ENCODE measurements at places on chromosomes 1 and 21.

DNA sequence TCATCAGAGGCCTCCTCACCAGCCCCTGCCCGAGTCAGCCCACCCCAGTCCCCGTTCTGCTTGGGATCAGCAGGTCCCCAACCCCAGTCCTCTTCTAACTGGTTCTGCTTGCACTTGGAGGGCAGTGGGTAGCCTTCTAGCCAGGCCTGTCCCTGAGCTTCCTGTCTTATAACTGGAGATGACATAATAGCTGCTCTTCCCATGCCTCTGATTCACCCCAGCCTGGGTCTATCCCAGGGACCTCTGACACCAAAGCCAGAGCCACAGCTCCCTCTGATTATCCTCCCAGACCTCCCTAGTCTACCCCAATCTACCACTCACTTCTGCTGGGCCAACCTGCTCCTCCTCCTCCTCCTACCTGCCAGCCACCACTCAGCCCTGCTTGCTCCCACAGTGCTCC lies 31.4 kb downstream of the IQGAP3 start:
- no peak for DNase-seq

GRCh38 chr1:80926531-80926930 lies 874.2 kb upstream of the ADGRL2 start:
- peak; percentile 16 for DNase-seq

GRCh38 chr1:58924821-58925220 lies 141.0 kb upstream of the JUN start:
- DNase-seq, result no peak

GRCh38 chr21:17488620-17489019 lies 24.2 kb upstream of the CXADR start:
- DNase-seq, result no peak

GRCh38 chr1:199778324-199778955 lies 249.1 kb upstream of the NR5A2 start:
- DNase-seq, result no peak

GRCh38 chr1:32201011-32201855 lies 838 bp downstream of the CCDC28B start:
- peak; percentile 60 for DNase-seq

DNA sequence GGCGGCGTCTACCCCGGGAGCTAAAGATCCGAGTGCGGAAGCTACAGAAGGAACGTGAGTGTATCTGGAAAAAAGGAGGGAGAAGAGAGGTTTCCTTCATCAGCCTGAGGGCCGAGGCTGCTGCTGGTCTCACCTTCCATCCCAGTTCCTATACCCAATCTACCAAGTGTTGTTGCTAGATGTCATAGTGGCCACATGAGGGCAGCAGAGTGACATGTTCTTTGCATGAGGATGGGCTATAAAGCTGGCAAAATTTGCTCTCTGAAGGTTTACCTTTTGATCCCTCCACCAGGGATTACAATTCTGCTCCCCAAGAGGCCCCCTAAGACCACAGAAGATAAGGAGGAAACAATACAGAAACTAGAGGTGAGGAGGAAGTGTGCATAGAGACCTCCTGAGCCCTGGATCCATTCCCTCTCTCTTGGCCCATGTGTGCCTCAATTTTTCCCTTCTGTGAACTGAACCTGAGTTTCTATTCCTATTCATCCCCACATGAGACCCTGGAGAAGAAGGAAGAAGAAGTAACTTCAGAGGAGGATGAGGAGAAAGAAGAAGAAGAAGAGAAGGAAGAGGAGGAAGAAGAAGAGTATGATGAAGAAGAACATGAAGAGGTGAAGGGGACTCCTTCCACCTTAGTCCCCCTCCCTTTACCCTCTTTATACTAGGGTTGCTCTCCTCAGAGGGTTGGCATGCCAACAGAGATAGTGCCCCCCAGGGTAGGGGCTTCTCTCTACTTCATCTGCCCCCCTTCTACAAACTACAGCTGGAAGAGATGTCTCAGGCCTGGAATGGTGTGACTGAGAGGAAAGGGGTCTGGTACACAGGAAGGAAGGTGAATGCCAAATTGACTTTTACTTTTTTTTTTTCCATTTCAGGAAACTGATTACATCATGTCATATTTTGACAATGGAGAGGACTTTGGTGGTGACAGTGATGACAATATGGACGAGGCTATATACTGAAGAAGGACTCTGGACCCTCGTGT lies 13.3 kb downstream of the POLR3GL start:
- peak; percentile 92 for DNase-seq

- peak; percentile 79 for DNase-seq
Observed at GRCh38 chr1:47725992-47726855, 271.0 kb downstream of the TRABD2B start.

DNA sequence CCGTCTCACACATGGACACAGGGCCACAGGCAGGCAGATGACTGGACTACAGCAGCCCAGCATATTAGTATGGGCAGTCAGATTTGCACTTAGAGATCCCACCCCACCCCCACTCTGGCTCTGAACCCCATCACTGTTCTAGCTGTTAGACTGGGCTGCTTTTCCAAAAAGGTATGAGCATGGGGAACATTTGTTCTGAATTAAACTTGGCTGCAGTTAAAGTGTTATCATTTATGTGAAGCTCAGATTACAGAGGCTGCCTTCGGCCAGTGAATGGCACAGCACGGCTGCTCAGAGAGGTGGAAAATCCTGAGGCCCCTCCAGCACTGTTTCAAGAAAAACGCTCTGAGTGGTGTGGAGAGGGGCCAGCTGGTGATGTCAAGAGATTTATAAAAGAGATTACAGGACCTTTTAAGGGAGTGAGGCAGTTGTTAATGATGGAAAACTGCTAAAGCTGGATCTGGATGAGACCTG lies 6.9 kb upstream of the NOS1AP start:
- DNase-seq, result peak; percentile 23

- DNase-seq, result no peak
Observed at GRCh38 chr1:228002792-228003191, 4.0 kb upstream of the WNT3A start.

DNA sequence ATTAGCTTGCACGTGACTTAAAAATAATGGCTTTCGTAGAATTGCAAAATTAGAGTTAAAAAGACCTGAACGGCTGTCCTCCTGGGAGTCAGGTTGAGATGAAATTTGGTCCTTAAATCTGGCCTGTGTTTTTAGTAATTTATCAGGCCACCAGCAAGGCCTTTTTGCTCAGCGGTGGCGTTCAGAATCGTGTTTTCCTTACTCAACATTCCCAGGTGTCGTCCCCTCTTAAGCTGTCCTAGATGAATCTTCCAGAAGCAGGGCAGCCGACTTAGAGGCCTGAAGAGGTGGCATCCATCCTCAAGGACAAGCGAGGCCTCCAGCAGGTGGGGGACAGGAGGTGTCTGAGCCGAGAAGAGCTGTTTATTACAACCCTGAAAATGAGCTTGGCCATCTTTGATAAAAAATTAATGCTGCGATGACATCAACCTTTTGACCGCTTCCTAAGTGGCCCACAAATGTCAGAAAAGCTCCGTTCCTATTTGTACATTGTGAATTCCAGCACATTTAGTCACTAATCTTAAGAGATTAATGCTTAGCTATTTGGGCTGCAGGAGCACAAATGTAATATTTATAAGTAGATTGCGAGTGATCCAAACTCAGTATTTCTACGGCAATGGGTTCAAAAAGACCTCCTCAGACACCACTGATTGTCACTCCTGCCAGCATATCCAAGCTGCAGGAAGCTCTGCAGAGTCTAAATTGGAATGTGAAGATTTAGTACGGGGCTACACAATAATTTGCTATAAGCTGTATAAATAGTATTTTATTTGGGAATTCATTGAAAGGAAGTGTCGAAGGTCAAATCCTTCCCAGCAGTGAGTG lies 344.1 kb upstream of the VAMP3 start:
- DNase-seq, result no peak

DNA sequence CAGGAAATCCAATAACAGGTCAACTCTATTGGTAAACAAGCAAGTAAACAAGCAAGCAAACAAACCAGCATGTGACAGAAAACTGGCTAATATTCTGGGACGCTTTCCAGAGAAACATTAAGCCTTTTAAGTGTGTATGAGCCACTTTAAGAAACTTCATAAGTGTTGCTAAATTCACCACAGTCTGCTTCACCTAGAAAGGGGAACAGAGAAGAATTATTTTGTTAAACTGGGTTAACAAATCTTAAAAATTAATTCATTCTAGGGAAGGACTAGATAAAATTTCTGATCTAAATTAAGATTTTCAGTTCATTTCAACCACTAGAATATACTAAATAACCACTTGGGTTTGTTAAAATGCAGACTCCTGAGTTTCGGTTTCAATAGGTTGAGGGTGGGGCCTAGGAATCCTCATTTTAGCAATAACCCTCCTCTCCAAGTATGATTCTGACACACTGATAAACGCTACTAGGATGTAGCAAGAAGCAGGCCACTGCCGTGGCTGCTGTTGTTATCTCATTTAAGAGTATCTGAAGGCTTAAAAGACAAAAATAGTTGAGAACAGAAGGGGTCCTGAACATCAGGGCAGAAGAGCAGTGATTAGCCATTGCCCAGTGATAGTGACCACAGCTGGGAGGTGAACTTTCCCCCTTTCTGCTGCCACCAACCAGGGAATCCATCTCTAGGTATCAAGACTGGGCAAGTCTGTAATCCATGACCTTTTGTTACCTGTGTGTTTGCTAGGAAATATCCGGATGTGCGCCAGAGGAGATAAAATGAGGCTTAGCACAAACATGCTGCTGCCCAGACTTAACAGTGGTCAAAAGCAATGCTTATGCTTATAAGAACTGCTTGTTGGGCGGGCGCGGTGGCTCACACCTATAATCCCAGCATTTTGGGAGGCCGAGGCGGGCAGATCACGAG lies 11.2 kb downstream of the CREG1 start:
- DNase-seq, result no peak

- DNase-seq, result no peak
Observed at GRCh38 chr1:47184090-47184821, 5.6 kb downstream of the PDZK1IP1 start.

DNA sequence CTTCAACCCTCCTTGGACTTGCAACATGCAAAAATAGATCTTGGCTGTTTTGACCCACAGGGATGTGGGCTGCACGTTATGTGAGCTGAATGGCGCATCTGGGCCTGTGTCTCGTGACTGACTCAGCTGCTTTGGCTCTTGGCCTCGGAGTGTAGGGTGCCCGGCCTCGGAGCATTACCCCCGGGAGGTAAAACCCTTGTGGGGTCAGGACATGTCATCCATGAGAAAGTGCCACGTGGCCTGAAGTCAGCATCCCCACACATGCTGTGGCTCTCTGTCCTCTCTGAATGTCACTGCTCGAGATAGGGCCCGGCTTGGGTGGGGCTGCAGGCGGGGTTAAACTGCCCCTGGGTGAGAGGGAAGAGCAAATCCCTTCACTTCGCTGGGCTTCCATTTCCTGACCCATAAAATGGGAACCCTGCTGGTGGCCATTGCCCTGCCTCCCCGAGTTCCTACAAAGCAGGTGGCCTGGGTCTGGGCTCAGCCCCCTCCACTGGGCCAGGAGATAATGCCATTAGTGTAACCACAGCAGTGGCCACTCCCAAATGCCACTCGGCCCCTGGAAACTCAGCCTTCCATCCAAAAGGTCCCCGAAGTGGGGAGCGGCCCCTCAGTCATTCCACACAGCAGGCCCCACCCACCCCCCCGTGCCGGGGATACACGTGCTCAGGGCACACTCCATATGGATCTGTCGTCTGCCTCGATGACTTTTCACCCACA lies 22.8 kb upstream of the TSPEAR start:
- DNase-seq, result no peak

GRCh38 chr1:230857822-230858221 lies 10.5 kb downstream of the C1orf198 start:
- no peak for DNase-seq

DNA sequence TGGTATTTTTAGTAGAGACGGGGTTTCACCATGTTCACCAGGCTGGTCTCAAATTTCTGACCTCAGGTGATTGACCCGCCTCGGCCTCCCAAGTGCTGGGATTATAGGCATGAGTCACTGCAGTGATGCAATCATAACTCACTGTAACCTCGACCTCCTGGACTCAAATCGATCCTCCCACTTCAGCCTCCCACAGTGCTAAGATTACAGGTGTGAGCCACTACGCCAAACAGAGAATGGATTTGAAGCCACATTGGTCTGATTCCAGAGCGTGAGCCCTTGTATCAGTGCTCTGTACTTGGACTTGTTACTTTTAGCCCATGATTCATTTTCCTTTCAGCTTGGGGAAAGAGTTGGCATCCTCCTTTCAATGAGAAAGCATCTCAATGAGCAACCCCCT lies 14.9 kb upstream of the ZNF683 start:
- DNase-seq, result peak; percentile 42

DNA sequence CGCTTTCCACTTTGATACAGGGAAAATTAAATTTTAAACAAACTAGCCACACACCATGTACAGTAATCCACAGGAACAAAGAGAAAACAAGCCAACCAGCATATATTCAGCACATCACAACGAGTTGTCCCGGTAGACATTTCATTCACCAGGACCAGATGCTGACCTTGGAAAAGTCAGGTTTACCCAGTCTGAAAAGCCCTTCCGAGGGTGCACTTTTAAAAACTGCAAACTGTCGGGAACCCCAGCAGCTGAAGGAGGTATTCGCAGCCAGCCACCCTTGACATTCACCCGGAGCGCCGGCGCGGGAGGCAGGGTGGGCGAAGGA lies 1.2 kb downstream of the MCOLN3 start:
- DNase-seq, result no peak

DNA sequence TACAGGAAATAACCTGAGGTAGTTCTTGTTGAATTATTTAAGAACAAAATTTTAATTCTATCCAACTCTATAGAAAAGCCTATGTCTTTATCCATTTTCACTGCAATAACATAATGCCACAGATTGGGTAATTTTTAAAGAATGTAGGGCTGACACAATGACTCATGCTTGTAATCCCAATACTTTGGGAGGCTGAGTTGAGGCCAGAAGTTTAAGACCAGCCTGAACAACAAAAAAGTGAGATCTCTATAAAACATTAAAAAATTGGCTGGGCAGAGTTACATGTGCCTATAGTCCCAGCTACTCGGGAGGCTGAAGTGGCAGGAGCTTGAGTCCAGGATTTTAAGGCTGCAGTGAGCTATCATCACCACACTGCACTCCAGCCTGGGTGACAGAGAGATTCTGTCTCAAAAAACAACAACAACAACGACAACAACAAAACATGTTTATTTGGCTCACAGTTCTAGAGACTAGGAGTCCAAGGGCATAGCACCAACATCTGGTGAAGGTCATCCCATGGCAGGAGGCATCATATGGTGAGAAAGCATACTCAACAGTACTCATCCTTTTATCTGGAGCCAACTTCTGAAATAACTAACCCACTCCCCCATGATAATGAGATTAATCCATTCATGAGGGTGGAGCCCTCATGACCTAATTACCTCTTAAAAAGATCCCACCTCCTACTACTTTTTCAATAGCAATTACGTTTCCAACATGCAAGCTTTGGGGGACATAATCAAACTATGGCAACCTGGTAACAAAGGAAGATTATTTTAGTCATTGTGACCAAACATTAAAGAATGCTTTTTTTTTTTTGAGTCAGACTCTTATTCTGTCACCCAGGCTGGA lies 59.6 kb downstream of the ABL2 start:
- DNase-seq, result peak; percentile 87

GRCh38 chr1:15386164-15386749 lies 23.4 kb upstream of the EFHD2 start:
- DNase-seq, result no peak

DNA sequence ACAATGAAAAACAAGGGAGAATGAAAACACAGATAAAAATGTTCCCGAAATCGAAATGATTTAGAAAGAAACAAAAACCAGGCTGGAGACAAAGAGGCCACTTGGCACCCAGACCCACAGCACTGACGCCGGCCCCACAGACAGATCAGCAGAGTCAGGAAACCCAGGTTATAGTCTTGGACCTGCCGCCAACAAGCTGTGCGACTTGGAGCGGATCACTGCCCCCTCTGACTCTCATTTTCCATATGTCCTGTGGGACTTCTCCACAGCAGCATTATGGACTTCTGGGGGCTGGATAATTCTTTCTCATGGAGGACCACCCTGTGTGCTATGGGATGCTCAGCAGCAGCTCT lies 72.4 kb downstream of the MATN1 start:
- DNase-seq, result no peak

GRCh38 chr1:157091186-157091585 lies 8.4 kb downstream of the ETV3L start:
- no peak for DNase-seq

Measured in fibroblast of pulmonary artery (primary cell).